Activated effector memory CD4-positive, alpha-beta T cell treated with Interleukin-2 at 50 U/mL for 16 hours (primary cell): ENCODE measurements at places on chromosomes 6 and 20.

DNA sequence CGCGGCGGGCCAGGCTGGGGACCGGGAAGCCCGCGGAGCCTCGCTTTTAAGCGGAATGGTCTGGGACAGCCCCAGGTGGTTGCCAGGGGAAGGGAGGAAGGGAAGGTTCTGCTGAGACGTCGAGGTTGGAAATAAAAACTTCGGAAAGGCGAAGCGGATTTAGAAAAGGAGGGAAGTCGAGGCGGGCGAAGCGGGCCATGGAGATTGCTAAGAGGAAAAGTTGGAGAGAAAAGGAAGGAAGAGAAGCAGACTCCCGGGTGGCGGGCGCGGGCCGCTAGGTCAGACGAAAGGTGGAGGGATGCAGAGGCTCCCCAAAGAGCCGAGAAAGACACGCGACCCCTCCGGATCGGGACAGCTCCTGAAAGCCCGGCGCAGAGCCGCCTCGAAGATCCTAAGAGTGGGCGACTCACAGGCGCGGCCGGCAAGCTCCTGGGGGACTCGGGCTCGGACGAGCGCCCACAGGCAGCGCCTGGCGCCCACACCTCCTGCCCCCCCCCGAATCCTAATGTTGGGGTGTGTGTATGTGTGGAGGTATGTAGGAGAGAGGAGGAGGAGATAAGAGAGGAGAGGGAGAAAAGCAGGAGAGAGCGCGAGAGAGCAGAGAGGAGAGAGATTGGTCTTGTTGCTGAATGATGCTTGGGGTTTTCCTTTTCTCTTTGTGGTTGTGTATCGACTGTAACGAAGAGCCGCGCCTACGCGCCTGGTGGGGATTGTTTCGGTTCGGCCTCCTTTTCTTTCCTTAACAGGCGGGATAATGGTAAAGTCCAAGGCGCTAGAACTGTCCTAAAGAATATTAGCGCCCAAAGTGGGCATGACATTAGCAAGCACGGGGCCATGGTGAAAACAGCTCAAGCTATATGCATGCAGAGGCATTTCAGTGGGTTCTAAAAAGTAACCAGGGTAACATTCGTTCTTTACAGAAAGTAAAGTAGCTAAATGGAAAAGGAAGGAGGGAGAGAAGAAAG is 1.5 kb downstream of the TFAP2B start:
- no peak for DNase-seq

DNA sequence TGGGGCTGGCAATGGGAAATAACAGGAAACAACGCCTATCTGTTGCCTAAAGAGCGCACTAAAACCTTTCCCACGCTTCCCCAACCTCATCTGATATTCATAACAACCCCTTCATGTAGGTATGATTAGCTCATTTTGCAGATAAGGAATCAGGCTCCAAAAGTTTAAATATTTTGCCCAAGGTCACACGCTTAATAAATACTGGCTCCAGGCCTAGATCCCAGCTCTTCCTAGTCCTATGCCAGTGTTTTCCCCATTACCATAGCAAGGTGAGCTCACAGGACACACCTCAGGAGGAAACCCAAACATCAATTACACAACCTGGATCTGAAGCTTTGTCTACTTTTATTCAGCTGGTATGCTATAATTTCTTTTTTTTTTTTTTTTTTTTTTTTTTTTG is 19.6 kb downstream of the MBOAT1 start:
- DNase-seq = no peak

DNA sequence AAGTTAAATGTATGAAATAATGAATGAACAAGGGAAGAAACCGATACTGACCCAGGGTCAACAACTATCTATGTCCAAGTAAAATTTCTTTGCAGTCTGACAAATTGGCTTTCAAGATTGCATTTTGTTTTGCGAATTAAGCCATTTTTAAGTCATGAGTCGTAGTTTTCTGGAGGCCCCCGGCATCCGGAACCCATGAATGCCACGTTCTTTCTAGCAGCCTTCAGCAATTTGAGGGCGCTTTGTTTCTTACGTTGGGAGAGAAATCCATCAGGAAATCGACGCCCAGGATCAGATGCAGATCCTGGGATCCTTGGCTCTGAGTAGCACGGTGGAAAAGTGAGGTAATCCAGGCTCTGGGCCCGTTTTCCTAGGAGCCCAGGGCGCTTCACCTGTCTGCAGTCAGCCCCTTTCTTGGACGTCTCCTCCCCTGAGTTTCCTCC is 309 bp upstream of the ABRACL start:
- no peak for DNase-seq

GRCh38 chr20:4123537-4124235 is 108.3 kb upstream of the RNF24 start:
- DNase-seq = no peak

GRCh38 chr20:34293589-34293988 is 9.6 kb downstream of the AHCY start:
- DNase-seq = no peak

GRCh38 chr6:20242397-20242796 is 30.1 kb upstream of the MBOAT1 start:
- DNase-seq = no peak

DNA sequence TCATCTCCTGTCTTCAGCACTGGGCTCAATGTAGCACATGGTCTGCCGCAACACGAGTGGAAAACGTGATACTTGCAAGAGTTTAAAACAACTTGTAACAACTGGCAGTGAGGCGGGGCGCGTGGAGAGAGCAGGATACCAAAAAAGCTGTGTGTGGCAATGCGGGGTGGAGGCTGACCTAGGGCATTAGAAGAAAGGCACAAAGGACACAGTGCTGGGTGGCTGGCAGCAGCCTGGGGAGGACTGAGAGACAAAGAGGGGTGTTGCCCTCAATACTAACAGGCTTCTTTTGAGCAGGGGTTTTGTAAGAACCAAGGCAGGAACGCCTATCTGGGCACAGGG is 1.5 kb upstream of the GFOD1 start:
- DNase-seq = no peak

DNA sequence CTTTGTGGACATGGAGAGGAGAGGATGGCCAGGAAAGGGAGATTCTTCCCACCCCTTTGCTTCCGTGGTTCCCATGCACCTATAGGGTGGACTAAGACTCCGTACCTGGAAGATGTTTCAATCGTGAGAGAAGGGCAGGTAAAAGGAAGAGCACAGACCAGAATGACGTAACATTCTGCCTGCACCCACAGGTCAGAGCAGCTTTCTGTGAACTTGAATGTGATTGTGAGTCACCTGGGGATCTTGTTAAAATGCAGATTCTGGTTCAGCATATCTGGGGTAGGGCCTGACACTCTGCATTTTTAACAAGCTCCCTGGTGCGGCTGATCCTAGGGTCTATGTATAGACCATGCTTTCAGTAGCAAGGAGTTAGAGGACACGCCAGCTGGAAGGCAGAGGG is 164.1 kb upstream of the SGK1 start:
- DNase-seq = no peak

DNA sequence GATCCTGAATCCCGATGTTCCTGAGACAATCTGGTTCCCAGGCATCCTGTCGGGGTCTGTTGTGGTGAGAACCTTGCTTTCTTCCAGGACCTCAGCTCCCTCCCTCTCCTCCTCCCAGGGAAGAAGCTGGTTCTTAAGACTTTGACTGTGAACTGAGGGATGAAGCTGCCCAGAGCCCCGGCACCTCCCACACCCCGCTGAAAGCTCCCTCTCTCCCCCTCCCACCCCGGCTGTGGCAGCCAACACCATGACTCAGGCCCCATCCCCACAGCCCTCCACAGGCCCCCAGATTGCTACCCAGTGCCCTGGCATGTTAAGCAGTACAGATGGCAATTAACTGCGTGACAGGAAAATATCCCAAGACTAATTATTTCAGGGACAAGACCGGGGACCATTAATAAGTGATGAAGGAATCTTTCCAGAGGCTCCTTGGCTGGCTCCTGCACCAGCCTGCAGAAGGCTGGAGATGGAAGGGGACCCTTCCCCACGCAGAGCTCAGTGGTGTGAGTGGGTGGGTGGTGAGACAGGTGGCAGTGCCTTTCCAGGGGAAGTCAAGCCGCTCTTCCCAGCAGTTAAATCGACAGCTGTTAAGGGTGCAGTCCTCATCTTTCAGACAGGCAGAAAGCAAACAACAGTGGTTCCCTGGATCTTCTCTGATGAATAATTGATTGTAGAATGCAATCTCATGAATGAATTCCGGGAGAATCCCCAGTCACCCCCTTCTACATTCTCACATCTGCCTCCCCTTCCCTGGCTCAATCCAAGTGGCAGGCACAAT is 237.9 kb downstream of the LRFN2 start:
- no peak for DNase-seq

GRCh38 chr6:18752278-18753068 is 365.3 kb downstream of the RNF144B start:
- DNase-seq = no peak

DNA sequence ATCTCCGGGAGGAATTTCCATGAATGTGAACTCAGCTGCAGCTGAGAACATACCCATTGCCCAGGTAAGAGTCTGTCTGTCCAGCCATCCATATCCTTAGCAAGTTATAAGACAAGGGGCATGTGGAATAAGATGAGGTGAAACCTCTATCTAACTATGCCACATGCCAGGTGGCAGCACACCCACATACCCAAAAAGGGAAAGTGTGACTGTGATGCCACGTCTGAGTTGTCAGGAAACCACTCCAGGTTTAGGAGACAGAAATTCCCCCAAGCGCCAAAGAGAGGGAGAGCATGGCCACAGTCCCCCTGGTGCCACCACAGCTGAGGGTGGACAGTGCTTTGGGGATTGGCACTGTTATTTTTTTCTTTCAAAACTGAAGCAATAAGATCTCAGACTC is 36.7 kb downstream of the SYNDIG1 start:
- DNase-seq = no peak

DNA sequence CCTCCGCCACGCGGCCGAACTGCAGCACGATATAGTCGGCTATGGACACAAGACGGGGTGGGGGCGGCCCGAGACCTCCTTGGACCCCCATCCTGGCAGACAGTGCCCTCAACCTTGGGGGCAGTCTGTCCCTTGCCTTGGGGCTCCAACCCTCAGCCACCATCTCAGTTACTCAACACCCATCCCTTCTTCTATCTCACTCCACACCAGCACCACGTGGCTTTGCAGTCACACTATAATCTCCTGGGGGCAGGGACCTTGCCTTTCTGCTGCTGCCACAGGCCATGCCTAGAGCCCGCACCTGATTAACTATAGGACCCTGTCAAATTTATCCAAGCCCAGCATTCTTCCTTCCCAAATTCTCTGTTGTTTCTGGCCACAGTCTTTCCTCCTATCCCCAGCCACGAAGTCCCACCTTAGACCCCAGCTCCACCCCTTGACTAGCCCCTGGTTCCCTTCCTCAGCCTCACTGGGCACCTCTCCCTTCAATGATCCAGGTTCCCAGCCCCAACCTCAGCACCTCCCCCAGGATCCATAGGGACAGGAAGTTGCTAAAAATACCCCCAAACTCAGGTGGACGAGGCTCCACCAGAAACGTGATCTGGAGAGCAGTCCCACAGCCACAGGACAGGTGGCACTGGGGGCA is 1.7 kb upstream of the TEAD3 start:
- DNase-seq = no peak

GRCh38 chr6:7725849-7726415 is at the start of gene BMP6:
Gene BMP6, plus strand, starts transcription at chr6:7726099. Its CDS starts 857 bp downstream, at chr6:7726956.
- no peak for DNase-seq

DNA sequence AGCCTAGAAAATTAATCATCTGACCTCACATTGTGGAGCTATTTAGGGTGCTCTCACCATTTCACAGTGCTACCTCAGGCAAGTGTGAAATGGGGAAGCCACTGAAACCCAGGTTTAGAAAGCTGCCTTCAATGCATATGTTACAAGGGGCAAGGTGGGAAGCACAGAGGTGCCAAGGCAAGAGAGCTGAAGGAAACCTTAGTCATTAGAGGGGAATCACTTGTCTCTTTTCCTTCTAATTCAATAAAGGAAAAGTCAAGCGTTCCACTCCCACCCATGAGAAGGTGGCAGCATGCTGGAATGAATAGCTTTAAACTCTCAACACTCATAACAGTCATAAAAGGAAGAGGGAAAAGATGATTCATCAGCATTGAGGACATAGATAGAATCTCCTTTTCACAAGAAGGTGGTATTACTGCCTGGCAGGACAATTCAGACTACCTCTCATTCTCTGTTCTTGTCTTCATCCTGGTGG is 251.9 kb upstream of the IRAK1BP1 start:
- DNase-seq = no peak

DNA sequence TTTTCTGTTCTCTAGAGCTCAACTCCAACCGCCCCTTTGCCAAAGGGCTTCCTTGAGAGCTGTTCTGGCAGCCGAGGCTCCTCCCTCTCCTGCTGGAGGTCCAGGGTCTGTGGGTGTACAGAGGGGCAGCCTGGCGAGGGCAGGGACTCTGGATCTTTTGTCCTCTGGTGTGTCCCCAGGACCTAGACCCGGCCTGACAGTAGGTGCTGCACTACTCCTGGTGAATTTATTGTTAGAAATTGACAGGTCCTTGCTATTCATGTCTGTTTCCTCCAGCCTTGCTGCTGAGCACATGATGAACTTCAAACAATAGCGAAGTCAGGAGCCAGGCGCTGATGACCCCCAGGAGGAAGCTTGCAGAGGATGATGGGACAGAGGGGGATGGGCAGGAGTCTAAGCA is 234.7 kb upstream of the SULF2 start:
- no peak for DNase-seq

DNA sequence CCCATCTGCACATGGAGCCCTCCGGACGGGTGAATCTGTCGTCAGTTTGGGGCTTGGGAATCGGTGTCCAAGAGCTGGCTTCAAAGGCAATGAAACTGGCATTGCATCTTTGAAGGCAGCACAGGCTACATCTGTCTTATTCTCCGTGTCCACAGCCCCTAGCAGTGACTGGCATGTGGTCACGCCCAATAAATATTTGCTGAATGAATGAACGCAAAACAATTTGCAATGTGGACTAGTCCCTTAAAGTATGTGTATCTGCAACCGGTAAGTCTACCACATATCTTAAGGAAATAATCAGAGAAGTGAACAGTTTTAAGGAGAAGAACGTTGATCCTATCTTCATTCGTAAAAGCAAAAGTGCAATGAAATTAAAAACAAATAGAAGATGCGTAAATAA is 8.0 kb upstream of the PMEPA1 start:
- DNase-seq = no peak

- no peak for DNase-seq
Observed at GRCh38 chr20:59829786-59830664, 103.4 kb downstream of the SYCP2 start.

DNA sequence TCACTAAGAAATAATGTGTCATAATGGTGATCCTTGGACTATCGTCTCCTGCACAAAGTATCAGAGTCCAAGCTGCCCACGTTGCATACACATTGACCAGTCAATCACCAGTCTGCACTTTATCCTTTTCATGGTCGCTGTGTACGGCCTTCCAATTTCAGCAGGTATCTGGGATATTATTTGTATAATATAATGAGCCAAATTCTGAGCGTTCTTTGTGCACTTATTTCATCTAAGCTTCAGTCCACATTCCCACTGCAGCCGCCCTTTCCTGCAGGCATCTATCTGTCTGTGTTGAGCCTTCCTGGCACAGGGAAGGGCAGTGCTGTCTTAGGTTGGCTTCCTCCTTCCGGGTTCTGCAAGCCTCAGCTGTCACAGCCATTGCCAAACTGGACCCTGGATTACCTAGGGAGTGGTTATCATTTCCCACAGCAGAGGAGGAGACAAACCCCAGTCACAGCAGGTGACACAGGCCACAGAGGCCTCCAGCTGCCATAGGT is 174.3 kb downstream of the TTLL2 start:
- no peak for DNase-seq
